ENCODE measurements at places on chromosomes 16 and 17.
A peak's percentile ranks its signal among the peaks of the same experiment; 100 is the strongest.

DNA sequence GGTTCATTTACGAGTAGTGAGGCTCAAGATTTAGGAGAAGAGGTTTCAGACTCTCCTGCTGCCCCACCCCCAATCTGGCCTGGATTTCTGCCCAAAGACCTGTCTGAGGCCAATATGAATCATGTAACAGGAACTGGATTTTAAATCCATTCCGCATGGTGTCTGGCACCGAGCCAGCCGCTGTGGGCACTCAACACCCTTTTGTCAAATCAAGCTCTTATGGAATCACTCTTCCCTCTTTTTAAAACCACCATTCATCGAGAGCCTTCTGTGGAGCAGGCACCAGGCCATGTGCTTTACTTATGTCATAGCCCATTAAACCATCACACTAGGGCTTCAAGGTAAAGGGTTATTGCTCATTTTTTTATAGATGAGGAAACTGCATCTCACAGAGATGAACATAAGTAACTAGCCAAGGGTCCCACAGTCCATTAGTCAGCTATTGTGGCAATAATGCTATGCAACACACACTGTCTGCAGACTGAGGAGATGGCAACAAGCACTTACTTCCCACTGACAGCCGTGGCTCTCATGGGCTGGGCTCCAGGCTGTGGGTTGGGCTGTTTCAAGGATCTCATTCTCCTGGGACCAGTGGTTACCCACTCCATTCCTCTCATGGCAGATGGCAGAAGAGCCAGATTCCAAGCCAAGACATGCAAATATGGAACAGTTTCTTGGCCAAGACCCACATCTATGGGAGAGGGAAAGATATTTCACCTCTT is 93.6 kb downstream of the WSCD1 start:
- DNase-seq: no peak

GRCh38 chr16:31063843-31064611 is 10.0 kb downstream of the ZNF668 start:
- DNase-seq: no peak

- DNase-seq: no peak
These were observed 62.2 kb upstream of the ADORA2B start for GRCh38 chr17:15882777-15883176.

DNA sequence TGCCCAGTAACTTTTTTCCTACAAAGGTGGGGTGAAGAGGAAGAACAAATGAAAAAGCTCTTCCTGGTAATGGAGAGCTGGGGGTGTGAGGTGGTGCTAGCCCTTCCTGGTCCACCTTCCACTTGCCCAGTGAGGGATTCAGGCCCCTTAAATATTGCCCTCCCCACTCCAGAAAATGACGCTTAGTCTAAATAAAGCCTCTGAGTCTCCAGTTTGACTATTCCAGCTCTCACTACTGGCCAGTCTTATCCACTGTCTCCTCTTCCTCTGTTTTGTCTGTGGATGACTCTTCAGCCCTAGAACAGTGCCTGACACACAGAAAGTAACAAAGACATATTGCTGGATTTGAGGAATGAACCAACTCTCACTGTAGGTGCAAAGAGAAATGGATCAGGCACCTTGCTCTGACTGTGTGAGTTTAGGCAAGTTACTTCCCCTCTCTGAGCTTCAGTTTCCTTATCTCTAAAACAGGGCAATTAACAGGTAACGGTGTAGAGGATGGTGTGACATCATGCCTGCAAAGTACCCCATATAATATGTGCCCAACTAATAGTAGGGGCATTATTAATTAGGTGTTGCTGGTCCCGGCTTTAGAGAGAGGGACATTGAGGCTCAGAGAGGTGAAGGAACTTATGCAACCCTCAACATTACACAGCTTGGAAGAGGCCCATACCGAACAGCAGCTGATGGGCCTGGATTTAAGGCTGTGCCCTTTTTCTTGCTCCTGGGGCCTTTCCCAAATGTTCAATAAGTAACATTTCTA is 21.3 kb downstream of the ZNF385C start:
- DNase-seq: no peak

DNA sequence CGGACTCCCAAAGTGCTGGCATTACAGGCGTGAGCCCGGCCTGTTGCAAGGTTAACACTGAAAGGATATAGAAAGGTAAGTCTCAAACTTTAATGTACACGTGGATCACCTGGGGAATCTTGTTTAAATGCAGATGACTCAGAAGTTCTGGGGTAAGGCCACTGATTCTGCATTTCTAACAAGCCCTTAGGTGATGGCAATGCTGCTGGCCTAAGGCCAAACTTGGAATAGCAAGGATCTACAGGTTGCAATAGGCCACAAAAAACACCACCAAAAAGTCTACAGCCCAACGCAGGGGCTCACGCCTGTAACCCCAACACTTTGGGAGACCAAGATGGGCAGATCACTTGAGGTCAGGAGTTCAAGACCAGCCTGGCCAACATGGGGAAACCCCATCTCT is 4.2 kb downstream of the CMTM4 start:
- DNase-seq: no peak

- no peak for DNase-seq
These were observed 100.9 kb downstream of the VPS53 start for GRCh38 chr17:613725-614124.

DNA sequence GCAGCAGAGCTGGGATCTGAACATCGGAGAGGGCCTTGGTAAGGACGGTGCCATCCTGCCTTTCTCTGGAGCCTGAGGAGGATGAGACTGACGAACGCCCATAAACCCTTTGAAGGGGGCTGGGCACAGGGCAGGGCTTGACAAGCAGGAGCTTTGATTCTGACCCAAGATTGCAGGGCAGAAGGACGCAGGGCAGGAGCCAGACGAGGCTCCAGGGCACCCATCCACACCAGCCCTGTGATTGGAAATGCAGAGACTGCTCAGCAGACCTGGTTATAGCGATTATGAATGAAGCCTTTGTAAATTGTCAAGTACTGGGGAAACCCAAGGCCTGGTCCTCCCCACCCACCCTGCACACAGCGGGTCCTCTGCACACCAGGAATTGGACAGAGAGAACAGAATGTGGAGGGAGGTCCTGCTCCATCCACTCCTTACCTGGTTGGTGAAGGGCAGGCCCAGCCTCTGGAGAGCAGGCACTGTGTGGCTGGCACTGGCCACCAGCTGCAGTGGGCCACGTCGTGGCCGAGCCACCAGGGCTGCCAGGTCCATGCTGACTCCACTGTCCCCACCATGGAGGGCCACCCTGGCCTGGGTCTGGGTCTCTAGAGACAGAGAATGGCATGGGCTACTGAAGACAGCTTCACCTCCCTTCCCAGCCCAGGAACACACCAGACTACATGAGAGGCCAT is 68.8 kb downstream of the RMI2 start:
- DNase-seq: no peak

- DNase-seq: no peak
These were observed 47.8 kb downstream of the PDPK1 start for GRCh38 chr16:2585651-2586081.

GRCh38 chr17:34291721-34292348 is 6.3 kb downstream of the CCL11 start:
- no peak for DNase-seq

GRCh38 chr16:4373356-4373908 is 1.8 kb downstream of the VASN start:
- DNase-seq: no peak

DNA sequence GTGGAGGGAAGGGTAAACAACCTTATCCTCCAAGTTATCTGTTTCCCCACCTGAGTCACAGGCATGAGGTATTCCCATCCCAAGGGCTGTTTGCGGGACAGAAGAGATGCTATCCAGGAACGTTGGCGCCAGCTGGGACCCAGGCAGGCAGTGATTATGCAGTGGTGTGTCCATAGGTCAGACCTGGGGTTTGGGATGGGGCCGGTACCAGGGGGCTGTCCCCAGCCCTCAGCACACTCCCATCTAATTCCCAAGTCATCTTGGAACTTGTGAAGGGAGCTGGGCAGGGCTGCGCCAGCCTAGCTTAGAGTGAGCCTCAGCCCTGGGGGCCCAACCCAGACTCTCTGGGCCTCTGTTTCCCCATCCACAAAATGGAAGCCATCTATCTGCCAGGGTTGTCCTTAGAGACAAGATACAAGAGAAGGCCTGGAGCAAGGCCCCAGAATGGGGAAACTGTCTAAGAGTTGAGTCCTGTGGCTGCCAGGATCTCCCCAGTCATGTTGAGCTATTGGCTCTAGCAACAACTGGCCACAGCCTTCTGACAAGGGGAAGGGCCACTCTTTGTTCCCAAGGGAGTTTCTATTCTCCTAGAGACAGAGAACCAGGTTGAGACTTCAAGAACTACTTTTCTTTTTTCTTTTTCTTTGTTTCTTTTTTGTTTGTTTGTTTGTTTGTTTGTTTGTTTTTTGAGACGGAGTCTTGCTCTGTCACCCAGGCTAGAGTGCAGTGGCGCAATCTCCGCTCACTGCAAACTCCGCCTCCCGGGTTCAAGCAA is 9.8 kb upstream of the JUP start:
- DNase-seq: no peak

GRCh38 chr17:2336852-2337543 is at the start of gene SGSM2:
Gene SGSM2 (plus strand): TSS chr17:2337501. CDS start chr17:2337689, 188 bp downstream.
- peak; percentile 34 for DNase-seq

DNA sequence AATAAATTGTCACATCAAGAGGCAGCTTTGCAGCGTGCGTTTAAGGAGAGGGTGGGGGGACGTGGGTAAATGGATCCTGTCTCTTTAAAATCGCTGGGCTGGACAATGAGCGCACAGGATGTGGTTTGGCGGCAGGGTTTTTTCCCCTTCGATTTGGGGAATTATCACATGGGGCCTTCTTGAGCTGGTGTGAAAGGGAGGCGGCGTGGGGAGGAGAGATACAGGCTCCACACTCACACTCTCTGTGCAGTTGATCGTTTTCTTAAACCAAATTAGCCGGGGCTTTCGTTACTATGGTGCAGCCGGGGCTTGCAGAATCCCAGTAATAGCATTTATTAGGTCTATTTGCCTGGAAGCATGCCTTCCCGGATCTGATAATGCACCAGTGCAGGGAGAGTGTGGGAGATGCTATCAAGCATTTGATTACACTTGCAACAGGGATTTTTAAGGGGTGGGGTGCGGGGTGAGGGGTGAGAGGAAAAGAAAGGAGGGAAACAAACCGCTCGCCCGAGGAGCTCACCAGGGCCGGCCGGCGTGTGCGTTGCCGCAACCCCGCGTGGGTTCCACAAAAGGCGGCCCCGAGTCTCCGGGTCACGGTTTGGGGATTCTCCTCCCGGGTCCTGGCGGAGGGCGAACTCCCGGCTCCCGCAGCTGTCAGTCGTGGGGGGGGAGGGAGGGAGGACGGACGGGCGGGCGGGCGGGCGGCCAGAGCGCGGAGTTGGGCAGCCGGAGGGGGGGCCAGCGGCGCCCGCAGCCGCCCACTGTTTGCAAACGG is 58.8 kb upstream of the GSE1 start:
- DNase-seq: peak; percentile 80

- DNase-seq: peak; percentile 71
These were observed 30.0 kb downstream of the TBCD start for GRCh38 chr17:82781894-82782274.

- DNase-seq: no peak
These were observed 237.5 kb upstream of the NLRP1 start for GRCh38 chr17:5821803-5822202.

- peak; percentile 86 for DNase-seq
These were observed 53.6 kb downstream of the WNT3 start for GRCh38 chr17:46764709-46765401.

GRCh38 chr16:50323335-50324011 is 45.3 kb downstream of the BRD7 start:
- DNase-seq: peak; percentile 56

DNA sequence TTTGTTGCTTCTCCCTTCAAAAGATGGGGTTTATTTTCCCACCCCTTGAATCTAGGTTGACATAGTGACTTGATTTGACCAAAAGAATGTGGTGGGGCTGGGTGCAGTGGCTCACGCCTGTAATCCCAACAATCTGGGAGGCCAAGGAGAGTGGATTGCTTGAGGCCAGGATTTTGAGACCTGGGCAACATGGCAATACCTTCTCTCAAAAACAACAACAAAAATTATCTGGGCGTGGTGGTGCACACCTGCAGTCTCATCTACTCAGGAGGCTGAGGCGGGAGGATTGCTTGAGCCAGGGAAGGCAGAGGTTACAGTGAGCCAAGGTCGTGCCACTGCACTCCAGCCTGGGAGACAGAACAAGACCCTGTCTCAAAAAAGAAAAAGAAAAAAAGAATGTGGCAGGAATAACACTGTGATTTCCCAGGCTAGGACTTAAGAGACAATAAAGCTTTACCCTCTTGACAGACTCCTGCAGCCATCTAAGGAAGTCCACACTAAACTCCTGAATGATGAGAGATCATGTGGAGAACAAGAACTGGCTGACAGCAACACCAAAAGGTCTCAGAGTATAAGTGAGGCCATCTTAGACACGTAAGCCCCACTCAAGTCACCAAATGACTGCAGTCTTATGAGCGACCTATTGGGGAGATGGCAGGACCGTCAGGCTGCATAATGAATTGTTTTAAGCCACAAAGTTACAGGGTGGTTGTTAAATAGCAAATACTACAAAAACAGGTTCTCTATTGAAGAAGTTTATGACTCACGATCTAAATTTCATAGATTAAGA is 37.0 kb downstream of the FBXL20 start:
- DNase-seq: no peak

GRCh38 chr16:48057048-48057447 is 98.7 kb downstream of the ABCC12 start:
- DNase-seq: peak; percentile 7

DNA sequence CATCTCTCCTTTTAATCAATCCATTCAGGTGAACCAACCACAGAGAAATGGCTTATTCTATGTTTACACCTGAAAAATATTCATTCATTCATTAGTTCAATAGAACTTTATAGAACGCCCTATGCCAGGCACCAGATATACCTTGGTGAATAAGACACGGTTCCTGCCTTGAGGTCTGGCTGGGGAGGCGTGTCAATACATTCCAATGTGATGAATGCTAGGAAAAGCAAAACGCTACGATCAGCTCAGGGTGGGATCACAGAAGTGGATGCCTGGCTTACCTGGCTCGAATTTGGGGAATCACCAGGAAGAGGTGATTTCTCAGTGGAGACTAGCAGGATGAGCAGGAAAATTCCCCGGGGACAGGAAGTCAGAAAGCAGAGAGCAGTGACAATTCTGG is 17.5 kb upstream of the WFIKKN2 start:
- no peak for DNase-seq

DNA sequence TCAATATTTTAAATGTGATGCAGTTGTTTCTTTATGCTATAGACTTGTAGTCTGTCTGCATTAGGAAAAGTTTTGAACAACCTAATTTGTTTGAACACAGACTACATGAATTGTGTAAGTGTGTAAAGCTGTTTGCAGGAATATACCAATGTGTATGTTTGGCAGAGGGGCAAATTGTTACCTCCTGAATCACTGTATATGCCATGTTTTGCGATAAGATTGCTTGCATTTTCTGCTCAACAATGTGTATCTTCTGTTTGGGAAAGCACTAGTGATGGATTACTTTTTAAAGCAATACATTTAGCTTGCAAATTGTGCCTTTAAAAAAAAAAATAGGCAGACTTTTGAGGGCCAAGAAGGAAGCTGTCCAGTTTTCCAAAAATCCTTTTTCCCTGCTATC is 14.6 kb downstream of the RBBP6 start:
- peak; percentile 73 for DNase-seq

GRCh38 chr17:65261682-65262636 is 124.8 kb downstream of the RGS9 start:
- DNase-seq: peak; percentile 46

- no peak for DNase-seq
These were observed 349.6 kb downstream of the HAPSTR1 start for GRCh38 chr16:9441012-9441411.

- DNase-seq: peak; percentile 47
These were observed 31.7 kb downstream of the TOM1L2 start for GRCh38 chr17:17940441-17940911.

GRCh38 chr16:17072104-17072503 is 398.7 kb downstream of the XYLT1 start:
- peak; percentile 25 for DNase-seq
